ENCODE measurements at places on chromosomes 5 and 9. TPM values are rescaled to one million over a fixed set of nuclear protein-coding genes. Genes with fewer than 3 reads are reported as not detected.

DNA sequence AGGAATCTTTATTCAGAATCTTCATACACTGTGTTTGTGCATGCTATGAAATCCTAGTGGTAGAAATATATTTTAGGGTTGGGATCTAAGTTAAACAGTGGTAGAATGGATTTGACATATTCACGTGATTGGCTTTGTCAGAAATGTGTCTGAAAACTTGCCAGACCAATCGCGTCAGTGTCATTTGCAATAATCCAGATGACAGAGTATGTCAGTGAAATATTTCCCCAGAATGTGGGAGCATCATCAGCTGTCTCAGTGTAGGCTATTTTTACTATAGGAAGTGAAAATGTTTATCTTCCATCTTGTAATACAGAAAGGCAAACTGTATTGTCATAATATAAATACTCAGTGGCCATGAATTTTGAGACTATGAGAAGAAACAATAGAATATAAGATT, 220.6 kb upstream of the EDIL3 start:
- no peak for DNase-seq
- peaks cover 33% of the 10 kb centered on the region for H3K4me1 ChIP-seq
- no peaks in the 10 kb centered on the region for H3K36me3 ChIP-seq
- no peak overlapping the region for H3K4me3 ChIP-seq

DNA sequence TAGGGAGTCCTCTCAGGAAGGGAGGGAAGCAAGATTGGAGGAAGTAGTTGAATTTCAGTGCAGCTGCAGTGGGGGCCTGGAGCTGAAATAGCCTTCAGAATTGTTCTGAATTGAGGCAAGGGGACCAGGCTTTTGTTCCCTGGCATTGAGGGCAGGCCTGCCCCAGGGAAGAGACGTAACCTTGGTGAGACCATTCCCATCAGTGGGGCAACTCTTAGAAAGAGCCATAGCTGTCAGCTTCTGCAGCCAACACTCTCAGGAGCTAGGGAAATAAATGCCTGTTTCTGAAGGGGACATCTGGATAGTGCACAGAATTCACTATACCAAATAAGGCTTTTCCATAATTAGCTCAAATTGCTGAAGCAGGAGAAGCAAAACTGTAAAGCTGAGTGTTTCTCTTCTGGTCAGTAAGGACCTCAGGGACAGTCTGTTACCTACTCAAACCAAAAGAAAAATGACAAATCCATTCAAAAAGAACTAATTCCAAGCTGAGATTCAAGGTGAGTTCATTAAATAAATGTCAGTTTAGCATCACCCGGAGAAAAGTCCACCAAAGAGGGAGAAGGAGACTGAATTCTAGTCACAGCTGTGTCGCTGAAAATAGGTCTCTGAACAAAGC, 44.0 kb downstream of the LYRM7 start:
- DNase-seq = no peak
- no peaks in the 10 kb centered on the region for H3K27me3 ChIP-seq
- H3K36me3 ChIP-seq = no peaks in the 10 kb centered on the region
- H3K27ac ChIP-seq = no peak overlapping the region
- H3K4me1 ChIP-seq = no peaks in the 10 kb centered on the region

The SH3TC2 gene
- total RNA-seq = 0.04 TPM

- no peak for DNase-seq
- no peak overlapping the region for H3K27ac ChIP-seq
- 0 out of 2 replicates have a peak, but pooled peaks cover 5% of the 10 kb centered on the region for H3K4me1 ChIP-seq
Observed at GRCh38 chr9:105331755-105332154, 87.3 kb downstream of the SLC44A1 start.

The NDST1 gene
- 85.0 TPM for total RNA-seq

The PTGS1 gene
- 1.3 TPM for total RNA-seq

DNA sequence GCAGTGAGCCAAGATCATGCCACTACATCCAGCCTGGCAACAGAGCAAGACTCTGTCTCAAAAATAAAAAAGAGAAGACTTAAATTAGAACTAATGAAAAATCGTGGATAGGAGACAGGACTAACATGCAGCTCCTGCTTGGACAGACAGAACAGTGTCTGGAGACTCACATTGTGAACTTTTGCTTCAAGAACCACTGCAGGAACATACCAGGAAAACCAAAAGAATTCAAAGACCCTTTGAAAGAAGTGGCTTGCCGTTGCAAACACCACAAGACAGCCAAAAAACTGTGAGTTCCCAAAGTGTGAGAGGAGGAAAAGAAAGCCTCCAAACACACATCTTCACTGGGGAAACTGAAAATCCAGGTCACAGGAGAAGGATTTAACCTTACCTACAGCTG, 48.8 kb upstream of the SNAPC3 start:
- no peaks in the 10 kb centered on the region for H3K27me3 ChIP-seq
- H3K4me1 ChIP-seq = no peaks in the 10 kb centered on the region
- H3K4me3 ChIP-seq = no peak overlapping the region
- no peaks in the 10 kb centered on the region for H3K36me3 ChIP-seq
- H3K27ac ChIP-seq = no peak overlapping the region

The CAMK2A gene
- not detected for total RNA-seq

The ARHGEF37 gene
- total RNA-seq = 0.12 TPM

DNA sequence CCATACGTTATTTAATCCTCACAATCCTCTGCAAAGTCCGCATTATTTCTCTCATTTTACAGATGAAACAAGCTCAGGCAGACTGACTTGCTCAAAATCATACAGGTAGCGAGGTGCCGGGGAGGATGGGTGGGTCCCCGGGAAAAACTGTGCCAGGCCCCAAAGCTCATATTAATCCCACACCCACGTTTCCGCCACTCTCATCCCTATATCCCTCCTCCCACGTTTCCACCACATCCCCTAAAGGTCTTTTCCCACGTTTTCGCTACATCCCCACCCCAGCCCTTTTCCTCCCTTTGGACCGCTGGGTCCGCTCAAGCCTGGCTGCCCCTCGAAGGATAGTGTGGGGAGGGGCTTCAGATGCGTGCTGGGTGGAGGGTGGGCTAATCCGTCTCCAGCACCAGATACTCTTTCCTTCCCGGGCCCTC, 434 bp upstream of the FSD1L start:
- peaks cover 11% of the 10 kb centered on the region for H3K4me1 ChIP-seq
- H3K27me3 ChIP-seq = no peaks in the 10 kb centered on the region
- H3K4me3 ChIP-seq = peak overlapping the region; percentile 95
- DNase-seq = no peak

DNA sequence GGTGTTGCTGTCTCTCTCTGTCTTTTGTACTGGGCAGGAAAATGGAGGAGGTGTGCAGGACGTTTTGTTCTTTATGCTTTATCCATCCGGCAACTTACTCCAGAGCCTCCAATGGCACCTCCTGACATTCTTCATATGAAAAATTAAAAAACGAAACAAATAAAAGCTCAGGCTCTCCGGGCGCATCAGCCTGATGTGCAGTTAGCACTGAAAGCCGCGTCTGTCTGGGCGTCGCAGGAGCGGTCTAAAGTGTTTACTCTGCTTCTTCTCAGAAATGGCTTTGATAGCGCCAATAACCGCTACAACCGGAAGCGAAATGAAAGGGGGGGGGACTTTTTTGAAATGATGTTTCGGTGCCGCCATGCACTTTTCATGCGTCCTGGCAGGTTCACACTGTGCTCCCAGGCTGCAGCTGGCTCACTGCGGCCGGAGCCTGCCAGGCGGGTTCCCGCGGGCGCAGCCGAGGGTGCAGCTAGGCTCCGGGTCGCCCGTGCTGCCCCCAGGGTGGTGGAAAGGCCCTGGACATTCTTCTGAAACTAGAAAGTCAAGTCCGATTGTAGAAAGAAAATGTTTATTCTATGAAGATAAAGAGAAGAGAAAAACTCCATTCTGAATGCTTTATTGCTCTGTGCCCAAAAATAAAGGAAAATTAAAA, 407.7 kb upstream of the IRX1 start:
- H3K4me3 ChIP-seq = no peak overlapping the region
- H3K27ac ChIP-seq = no peak overlapping the region
- no peak for DNase-seq
- peaks cover 26% of the 10 kb centered on the region for H3K4me1 ChIP-seq
- no peaks in the 10 kb centered on the region for H3K36me3 ChIP-seq

GRCh38 chr5:151094030-151094851, 13.4 kb upstream of the TNIP1 start:
- DNase-seq = no peak
- H3K4me1 ChIP-seq = 0 out of 2 replicates have a peak, but pooled peaks cover 6% of the 10 kb centered on the region
- H3K36me3 ChIP-seq = no peaks in the 10 kb centered on the region
- no peak overlapping the region for H3K4me3 ChIP-seq
- H3K27me3 ChIP-seq = no peaks in the 10 kb centered on the region

DNA sequence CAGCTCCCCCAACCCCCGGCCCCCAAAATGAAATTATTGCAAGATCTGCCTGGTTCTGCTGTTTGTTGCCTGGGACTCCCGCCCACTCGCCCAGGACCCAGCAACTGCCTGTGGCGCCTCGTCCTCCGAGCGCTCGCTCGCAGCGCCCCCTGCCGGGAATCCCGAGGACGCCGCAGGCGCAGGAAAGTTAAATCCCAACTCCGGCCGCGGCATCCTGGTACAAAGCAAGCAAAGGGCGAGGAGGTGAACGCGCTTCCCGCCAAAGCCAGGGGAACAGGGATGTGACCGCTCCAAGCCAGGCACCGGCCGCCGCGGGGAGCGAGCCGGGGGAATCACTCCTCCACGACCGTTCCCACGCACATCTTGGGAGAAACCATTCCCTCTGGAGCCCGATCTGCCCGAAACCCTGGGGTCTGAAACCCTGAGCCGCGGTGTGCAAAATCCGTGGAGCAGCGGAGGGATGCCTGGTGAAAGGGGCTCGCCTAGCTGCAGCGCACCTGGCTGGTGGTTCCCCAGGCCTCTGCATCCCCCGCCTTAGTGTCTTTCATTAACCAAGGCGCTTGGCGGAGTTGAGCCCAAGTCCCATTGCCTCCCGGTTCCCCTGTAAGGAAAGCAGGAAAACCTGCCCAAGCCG, 1.3 kb downstream of the SEMA5A start:
- peak; percentile 93 for DNase-seq
- peaks cover 12% of the 10 kb centered on the region for H3K4me1 ChIP-seq
- no peaks in the 10 kb centered on the region for H3K27me3 ChIP-seq

- H3K27me3 ChIP-seq = no peaks in the 10 kb centered on the region
- no peak overlapping the region for H3K27ac ChIP-seq
- H3K4me1 ChIP-seq = no peaks in the 10 kb centered on the region
- H3K36me3 ChIP-seq = no peaks in the 10 kb centered on the region
- DNase-seq = no peak
Observed at GRCh38 chr5:73591698-73592501, 26.4 kb downstream of the UTP15 start.

DNA sequence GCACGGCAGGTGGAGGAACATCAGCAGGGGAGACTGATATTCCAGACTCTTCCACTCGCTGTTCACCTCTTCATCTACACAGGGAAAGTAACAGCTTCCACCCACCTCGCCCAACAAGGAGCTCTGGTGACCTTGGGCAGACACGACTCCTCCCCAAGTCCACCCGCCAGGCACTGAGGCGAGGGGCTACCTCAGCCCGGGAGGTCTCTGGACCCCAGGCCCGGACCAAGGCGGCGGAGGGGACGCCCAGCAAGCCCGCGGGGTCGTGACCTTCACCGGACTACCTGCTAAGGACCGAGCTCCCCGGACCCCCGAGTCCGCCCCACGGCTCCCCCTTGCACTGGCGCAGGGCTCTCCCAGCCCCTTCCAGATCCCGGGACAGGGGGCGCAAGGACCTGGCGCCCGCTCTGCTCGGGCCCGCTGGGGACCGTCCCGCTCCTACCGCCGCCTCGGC, 70.2 kb upstream of the LPCAT1 start:
- peak overlapping the region; percentile 52 for H3K4me3 ChIP-seq
- peaks cover 15% of the 10 kb centered on the region for H3K4me1 ChIP-seq
- H3K36me3 ChIP-seq = no peaks in the 10 kb centered on the region
- no peak overlapping the region for H3K27ac ChIP-seq
- DNase-seq = no peak

The ANKRD18B gene
- 6.4 TPM for total RNA-seq

DNA sequence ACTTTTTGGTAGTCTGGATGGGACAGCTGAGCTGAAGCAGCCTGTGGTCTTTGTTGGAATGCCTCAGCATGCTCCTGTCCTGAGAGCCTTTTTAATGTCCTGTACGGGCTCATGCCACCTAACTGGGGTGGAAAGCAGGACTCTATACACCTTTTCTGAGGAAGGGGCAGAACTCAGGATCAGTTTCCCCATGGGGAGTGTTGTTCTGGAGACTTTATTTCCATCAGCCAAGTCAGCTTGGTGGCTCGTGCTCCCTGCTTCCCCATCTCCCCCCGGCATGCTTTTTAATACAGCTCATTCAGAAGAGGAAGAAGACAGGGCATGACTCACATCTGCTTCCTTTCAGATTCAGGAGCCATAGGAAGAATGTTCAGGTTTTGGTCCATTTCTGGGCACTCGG, 5.1 kb upstream of the SEPTIN8 start:
- no peak overlapping the region for H3K27ac ChIP-seq
- H3K27me3 ChIP-seq = peaks cover 53% of the 10 kb centered on the region
- no peaks in the 10 kb centered on the region for H3K36me3 ChIP-seq
- peaks cover 8% of the 10 kb centered on the region for H3K4me1 ChIP-seq
- no peak for DNase-seq

DNA sequence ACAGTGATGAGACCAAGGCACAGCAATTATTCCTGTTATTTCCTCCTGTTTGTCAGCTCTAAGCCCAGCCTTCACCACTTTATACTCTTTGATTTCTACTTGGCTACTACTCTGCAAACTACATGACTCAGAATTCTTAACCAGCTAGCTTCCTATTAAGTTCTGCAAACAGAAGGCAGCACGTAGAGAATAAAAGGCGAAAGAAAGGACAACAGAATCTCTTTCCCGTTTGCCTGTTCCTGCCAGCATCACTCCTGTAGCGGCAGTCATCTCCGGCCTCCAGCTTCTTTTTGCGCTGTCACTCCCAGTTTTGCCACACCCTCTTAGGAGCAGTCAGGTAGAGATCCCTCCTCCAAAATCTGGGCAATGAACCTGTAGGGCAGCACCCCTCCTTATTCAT, 29.9 kb downstream of the DPYSL3 start:
- H3K36me3 ChIP-seq = no peaks in the 10 kb centered on the region
- DNase-seq = peak; percentile 76
- H3K27ac ChIP-seq = no peak overlapping the region
- no peaks in the 10 kb centered on the region for H3K27me3 ChIP-seq

- H3K27me3 ChIP-seq = no peaks in the 10 kb centered on the region
- no peak overlapping the region for H3K27ac ChIP-seq
- no peak overlapping the region for H3K4me3 ChIP-seq
- DNase-seq = no peak
- no peaks in the 10 kb centered on the region for H3K36me3 ChIP-seq
Observed at GRCh38 chr5:15933259-15934207, 246.1 kb downstream of the MARCHF11 start.

The DOCK2 gene
- 9.4 TPM for total RNA-seq

DNA sequence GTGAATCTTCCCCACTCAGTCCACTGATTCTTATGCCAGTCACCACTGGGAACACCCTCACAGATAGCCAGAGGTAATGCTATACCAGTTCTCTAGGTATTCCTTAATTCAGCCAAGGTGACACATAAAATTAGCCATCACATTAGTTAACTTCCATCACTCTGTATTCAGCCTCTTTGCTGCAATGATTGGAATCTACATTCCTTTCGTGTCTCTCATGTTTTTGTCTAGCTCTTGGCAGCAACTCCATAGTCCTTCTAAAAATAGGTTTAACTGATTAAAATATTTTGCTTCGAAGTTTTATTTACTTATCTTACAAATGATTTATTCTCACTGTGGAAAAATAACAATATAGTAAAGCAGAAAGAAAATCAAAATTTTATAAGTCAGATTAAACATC, 19.6 kb upstream of the RNF20 start:
- no peaks in the 10 kb centered on the region for H3K27me3 ChIP-seq
- H3K4me1 ChIP-seq = peaks cover 41% of the 10 kb centered on the region
- no peaks in the 10 kb centered on the region for H3K36me3 ChIP-seq
- H3K27ac ChIP-seq = peak overlapping the region; percentile 35

All from GM23338 (cell line).